ENCODE measurements at places on chromosomes 5 and 9.

DNA sequence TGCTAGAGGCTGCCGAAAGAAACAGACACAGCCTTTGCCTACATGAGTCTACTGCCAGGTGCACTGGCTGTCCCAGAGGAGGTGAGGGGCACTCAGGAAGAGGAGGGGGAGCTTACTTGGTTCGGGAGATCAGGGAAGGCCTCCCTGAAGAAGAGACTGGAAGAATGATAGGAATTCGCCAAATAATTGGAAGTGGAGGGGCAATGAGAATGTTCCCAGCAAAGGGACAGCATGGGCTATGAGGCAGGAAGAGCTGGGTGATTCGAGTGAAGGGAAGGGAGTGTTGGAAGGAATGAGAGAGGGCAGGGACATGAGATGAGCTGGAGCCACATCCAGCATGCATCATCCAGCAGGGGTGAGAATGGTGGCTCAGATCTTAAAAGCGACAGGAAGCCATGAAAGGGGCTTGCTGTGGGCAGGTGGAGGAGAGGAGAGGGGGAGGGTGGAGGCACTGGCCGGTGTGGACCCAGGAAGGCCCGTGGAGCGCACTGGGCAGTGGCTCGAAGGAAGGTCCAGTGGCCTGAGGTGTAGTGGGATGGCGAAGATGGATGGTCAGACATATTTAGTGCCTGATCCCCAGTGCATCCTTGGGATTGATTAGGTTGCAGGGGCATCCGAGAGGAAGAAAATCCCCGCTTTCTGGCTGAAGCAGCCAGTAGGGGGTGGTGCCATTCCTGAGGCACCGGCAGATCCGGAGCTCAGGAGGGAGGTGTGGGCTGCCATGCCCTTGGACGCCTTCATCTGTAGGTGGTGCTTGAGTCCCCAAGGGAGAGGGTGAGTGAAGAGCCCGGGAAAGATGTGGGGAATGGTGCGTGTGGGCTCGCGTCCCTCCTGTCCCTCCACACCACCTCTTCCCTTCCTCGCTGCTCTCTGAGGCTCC is 53.5 kb upstream of the GARNL3 start:
- DNase-seq, result no peak

DNA sequence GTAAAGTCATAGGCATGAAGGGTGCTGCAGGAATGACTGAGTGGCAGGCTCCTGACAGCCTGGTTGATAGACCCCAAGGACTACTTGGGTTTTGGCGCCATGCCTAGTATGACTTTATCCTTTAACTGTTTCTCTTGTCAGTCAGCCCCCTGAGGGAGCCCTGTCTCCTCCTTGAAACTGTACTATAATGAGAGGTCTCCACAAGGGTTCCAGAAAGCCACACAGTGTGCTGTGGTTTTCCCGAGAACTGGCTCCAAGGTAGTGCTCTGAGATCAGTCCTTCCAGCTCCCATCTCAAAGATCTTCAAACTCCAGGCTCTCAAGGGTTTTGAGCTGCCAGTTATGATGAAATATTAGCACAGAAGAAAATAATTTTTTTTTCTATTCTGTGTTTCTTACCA is 26.7 kb upstream of the TNC start:
- no peak for DNase-seq

DNA sequence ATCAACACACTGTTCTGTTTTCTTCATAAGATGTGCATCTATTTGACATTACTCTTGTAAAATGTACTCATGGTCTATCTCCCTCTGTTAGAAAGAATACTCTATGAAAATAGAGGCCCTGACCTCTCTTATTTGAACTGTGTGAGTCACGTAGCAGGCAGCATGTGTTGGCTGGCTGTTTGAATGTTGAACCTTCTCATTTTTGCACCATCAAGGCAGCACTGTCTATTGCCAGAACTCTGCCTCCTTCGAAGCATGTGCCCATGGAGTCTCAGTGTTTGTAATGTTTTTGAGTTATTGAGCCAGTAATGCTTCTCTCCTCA is 144.4 kb downstream of the ALDH1A1 start:
- DNase-seq, result no peak

DNA sequence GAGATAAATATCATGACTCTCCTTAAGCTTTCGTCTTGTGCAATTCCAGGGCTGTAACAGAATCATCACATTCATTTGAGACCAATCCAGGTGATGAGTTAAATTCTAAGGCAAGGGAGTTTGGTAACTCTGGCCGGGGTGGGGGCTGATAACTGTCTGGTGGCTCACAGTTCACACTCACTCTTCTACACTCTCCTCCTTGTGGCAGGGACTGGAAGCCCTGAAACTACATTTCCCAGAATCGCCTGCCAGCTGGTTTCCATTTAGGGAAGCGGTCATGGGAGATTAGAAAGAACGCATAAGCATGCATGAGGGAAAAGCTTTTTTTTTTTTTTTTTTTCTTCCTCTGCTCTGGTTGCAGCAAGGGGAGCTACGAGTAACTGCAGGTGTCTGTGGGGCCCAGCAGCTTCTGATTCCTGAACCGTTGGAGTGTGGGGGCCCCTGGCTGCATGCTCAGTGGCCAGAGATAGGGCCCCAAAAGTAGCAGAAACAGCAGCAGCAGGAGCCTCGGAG is 154.8 kb upstream of the TBC1D2 start:
- DNase-seq, result no peak

GRCh38 chr9:93480728-93481324 is 27.4 kb upstream of the FAM120AOS start:
- no peak for DNase-seq

GRCh38 chr5:149367972-149368645 is 10.3 kb downstream of the PCYOX1L start:
- no peak for DNase-seq

DNA sequence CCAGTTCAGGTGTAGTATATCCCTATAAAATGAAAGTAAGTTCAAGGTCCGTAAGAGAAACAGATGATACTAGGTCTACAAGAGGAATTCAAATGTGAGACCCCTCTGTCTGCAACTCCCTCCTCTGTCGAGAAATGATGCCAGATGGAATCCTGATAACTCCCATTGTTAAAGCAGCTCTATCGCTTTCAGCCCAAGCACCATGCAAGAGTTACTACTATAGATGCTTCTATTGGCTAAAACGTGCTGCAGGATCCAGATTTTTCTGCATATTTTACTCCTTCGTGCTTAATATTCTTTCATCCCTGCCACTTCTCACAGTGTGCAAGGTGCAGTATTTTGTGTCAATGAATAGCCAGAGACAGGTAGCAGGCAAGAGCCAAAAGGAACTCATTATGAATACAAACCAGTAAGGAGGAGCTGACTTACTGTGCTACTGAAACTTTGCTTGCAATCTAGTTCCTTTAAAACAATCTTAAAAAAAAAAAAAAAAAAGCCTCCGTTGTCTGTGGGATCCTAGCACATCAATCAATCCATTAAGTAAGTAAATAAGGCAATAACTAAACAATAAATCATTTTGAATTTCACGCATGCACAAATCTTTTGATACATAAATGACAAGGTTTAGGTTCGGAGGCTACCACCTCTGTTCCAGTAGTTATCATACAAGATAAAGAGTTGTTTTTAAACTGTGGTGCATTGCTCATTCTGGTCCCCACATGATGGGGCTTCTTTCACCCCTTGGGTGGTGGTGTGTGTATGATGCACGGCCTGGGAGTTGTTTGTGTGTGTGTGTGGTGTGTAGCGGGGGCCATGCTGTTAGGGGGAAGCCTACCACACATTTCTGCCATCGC is 151.1 kb upstream of the MPDZ start:
- DNase-seq, result no peak

DNA sequence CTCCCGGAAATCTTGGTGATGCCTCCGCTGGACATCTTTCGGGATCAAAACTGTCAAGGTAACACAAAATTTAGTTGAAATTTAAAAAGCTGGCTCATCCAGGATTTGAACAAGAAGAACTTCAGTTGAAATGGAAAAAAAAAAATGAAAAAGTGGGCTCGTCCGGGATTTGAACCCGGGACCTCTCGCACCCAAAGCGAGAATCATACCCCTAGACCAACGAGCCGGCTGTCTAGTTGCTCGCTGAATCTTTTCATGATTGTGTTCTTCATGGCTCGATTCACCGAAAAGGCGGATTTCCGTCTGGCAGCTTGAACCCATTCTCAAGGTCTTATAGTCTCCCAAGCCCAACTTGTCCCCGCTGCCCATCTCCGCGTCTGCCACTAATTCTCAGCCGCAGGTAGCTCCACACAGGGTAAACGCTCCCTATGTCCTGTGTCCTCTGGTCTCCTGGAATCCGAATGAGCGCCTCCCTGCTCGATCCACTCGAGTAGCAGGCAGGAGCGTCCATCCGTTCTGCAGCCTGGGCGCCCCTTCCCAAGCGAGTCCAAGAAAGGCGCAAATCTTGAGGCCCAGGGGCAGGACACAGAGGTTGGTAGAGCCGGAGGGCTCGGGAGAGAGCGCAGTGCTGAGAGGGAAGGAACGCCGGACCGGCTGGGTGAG is 16.2 kb downstream of the TRIM7 start:
- DNase-seq, result no peak

GRCh38 chr9:16265688-16266087 is 604.8 kb downstream of the BNC2 start:
- no peak for DNase-seq

DNA sequence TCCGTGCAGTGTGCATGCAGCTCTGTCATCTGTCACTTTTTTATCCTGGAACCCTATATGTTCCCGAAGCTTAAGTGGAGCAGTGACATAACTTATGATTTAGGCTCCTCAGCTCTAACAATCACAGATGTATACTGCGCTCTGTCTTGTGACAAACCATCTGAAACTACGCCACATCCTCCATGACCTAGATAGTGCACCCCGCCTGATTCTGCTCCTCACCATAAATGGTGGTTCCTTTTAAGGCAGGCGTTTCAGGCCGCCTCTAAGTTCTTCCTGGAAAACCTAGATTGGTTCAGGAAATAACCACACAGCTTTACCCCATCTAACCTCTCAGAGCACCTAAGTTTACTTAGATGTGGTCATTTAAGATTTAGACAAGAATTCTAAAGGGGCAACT is 372.0 kb downstream of the CDH10 start:
- no peak for DNase-seq

DNA sequence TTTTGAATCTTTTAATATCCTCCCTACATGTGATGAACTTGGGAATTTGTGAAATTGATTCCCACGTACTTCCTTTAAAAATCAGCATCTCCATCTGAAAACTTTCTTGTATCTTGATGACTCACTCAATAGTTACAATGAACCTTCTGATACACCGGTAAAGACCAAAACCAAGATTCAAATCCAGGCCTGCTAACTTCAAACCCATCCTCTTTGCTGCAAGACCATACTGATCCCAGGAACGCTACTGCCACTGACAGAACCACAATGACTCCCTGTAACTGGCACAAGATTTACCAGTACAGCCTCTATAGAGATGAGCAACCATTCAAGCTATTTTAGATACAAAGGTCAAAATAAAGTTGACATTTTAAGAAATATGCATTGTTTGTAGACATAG is 332.9 kb downstream of the DNAH5 start:
- DNase-seq, result no peak

- no peak for DNase-seq
Measured at GRCh38 chr9:136829981-136830885, 12.0 kb upstream of the AJM1 start.

DNA sequence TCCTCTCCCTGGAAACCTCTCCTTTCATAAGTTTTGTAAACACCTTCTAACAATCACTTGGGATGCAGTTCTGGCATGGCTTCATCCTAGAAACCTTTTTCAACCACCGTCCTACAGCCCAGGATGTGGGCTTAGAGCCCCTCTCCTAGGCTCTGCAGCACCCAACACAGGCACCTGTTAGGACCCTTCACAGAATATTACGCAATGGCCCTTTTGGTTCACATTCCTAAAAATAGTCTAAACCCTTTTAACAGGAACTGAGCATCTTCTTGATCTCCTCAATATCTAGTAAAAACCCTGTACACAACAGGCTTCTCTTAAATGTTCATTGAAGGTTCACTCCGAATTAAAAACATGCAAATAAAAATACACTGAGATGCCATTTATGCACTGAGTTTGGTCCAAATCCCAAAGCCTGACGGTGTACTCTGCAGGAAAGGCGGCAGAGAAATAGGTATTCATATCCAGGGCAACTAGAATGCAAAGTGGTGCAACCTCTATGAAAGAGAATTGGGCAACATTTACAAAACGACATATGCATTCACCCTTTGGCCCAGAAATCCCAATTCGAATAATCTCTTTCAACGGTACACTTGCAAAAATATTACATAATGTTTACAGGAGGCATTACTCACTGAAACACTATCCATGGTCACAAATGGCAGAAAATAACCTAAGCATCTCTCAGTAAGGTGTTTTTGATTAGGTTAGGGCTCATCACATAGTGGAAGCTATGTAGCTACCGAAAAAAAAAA is 169.3 kb downstream of the SEMA5A start:
- no peak for DNase-seq

DNA sequence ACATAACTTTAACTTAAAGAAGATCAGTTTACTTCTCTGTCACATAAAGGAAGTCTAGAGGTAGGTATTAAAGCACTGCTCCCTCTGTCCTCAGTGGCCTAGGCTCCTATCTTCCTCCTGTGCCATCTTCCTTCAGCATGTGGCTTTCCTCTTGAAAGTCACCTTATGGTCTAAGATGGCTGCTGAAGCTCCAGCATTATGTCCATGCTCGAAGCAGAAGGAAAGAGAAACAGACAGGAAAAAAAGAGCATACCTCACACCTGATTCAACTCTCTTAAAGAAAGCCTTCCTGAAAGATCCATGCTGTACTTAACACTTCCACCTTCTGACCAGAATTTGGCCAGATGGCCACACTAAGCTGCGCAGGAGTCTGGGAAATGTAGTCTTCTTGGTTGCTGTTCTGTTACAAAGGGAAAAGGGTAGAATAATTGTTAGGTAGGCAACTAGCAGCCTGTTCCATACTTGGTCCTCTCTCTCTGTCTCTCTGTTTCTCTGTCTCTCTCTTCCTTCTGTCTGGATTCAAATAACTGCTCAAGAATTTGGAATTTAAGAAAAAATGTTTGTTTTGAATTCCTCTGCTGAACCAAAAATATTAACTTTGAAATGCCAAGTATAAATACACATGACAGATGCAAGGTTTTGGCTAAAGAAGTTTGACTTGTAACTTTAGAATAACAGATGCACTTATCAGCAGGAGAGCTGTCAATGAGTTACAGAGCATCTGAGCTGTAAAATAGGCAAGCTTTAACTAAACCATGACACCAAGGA is 16.0 kb downstream of the TMEM174 start:
- DNase-seq, result no peak

- no peak for DNase-seq
Measured at GRCh38 chr5:57577432-57578175, 95.0 kb upstream of the ACTBL2 start.

- no peak for DNase-seq
Measured at GRCh38 chr9:136985027-136985602, 2.3 kb downstream of the LCNL1 start.

DNA sequence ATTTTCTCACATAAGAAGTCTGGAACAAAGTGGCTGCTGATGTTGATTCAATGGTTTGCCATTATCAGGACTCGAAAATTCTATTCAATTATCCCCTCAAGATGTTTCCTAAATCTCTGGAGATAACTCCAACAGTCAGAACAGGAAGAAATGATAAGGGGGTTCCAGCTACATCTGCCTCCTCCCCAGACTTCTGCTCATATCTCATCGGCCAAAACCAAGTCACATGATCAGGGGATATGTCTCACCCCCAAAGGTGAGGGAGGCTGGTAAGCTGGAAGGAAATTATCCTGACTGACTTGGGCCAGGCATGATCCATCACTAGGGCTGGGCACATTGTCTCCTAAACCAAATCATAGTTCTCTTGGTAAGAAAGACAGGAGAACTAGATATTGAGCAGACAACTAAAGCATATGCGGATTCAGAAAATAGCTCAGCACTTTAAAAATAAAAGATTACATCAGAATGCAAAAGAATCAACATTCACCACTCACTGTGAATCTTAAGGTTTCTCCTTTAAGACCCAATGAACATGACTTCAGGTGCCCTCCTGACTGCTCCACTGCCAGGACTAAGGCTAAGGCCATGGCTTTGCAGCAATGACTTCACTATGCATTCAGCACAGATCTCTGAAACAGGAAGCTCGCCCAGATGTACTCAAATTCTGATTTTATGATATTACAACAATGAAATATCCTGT is 306.3 kb downstream of the ENC1 start:
- DNase-seq, result no peak

Measured in NCI-H2029 treated with DMSO at 0.1 percent for 48 hours (cell line).